Neural progenitor cell (in vitro differentiated cells): ENCODE measurements at places on chromosomes 5 and 9. TPM values are rescaled to one million over a fixed set of nuclear protein-coding genes. Genes with fewer than 3 reads are reported as not detected.

FOXD4 gene
- 0.12 TPM in 1 of 2 replicates, not detected in the other for total RNA-seq

DNA sequence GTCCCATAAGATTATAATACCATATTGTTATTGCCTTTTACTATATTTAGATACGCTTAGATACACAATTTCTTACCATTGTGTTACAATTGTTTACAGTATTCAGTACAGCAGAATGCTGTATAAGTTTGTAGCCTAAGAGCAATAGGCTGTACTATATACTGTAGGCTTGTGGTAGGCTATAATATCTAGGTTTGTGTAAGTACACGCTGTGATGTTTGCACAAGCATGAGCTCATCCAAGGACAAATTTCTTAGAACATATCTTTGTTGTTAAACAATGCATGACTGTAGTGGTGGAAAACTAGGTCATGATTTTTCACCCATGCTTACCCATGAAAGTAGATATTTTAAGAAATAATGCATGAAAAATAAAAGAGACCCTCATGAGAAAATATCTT lies 509.4 kb upstream of the CDH18 start:
- no peak for DNase-seq

- no peak for DNase-seq
Measured at GRCh38 chr9:109328978-109329637, 8.2 kb upstream of the EPB41L4B start.

DNA sequence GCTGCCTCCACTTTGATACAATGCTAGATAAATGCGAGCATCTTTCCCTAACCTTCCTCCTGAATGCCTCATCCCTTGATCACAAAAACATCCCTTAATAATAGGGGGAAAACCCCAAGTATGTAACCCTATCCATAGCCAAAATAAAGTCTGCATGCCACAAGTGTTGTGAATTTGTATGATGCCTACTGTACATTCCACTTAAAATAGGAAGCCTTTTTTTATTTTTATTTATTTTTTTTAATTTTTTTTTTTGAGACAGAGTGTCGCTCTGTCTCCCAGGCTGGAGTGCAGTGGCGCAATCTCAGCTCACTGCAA lies 207.0 kb downstream of the AOPEP start:
- no peak for DNase-seq

GRCh38 chr5:122163121-122164069 lies 34.0 kb downstream of the ZNF474 start:
- peak; percentile 16 for DNase-seq

GRM6 gene
- total RNA-seq: not detected in 2 replicates

DNA sequence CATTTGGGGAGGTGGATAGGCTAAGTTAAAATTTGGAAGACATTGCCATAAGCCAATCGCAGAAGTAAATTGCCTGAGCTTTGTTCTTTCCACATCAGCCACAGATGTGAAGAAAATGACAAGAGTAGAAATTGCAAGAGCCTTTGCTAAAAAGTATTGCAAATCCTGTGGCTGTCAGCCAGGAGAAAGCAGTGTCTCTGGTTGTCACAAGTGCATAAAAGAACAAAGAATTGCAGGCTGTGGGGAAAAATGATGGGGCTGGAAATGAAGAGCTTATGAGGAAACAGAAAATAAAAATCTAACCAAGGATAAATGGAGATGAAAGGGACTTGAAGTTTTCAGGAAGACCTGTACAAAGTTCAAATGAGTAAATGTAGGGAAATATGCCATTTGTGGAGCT lies 344.8 kb downstream of the CSNK1G3 start:
- no peak for DNase-seq

ANKRA2 gene
- 32.7 and 64.3 TPM in 2 replicates for total RNA-seq

- no peak for DNase-seq
Measured at GRCh38 chr5:39558541-39558940, 133.8 kb upstream of the DAB2 start.

DNA sequence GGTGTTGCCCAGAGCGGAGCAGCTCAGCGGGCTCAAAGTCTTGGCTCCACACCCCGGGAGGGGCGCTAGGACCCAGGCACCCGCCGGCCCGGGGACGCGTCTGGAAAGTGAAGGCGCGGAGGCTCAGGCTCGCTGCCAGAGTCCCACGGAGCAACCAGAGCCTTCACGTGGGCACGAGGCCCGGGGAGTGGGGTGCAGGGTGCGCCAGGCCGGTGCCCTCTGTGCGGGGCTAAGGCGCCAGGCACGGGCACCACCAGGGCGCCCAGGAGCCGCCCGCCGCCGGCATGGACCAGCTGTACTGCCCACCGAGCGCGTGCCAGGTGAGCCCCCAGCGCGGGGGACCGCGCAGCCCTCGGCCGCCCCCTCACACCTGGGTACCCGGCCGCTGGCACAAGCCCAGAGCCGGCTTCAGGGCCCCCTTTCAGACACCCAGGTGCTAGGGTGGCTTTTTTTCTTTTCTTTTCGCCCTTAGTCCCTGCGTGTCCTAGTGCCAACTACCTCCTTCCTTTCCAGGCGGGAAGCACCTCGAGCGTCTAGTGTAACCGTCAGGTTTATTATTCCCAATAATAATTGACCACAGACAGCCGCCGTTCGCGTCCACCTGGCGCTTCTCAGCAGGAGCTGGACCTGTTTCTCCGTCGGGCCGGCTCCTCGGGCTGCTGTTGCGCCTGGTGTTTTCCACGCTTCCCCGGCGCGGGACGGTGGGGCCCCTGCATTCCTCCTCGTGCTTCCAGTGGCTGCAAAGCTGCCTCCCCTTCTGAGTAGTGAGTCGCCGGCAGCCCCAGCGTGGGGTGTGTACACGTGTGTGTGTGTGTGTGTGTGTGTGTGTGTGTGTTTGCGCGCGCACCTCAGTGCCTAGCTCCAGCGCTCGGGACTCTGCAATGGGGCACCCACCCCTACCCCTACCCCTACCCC lies 30.1 kb upstream of the PDE8B start:
- DNase-seq: peak; percentile 38

GRCh38 chr5:21931116-21931515 lies 922.0 kb downstream of the CDH12 start:
- no peak for DNase-seq

DNA sequence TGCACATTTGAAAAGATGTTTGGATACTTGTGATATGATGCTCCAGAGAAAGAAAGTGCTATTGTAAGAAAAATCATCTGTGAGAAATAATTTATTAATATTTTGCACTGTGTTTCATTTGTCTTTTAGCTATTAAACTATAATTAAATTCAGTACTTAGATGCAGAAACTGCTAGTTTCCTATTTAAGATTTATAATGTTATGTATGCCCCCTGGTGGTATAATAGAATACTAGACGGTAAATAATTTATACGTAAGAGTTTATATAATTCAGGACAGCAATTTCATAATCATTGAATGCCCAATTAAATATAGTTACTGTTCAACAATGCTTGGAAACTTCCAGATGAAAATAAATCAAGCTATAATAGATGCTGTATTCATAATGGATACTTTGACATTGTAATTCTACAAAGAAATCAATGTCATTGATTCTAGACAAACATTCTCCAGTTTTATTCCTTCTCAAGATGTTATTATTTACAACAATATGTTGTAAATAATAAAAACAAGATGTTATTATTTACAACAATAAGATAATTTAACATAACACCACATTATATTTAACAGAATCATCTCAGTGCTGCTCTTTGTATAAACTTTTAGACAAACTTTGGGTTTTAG lies 101.0 kb downstream of the TMEM232 start:
- peak; percentile 31 for DNase-seq

GRCh38 chr5:139422307-139422893 lies 16.9 kb downstream of the DNAJC18 start:
- DNase-seq: peak; percentile 69
